Thyroid gland (tissue), 4 donors: ENCODE measurements at places on chromosomes 3 and 15. TPM values are rescaled to one million over a fixed set of nuclear protein-coding genes. Genes with fewer than 3 reads are reported as not detected.

The CCR3 gene
- total RNA-seq: not detected

- H3K4me1 ChIP-seq: peaks cover 10% of the 10 kb centered on the region
- H3K27ac ChIP-seq: no peak overlapping the region
- DNase-seq: no peak
- no peaks in the 10 kb centered on the region for H3K27me3 ChIP-seq
Observed at GRCh38 chr3:101567528-101568317, 6.1 kb downstream of the TRMT10C start.

DNA sequence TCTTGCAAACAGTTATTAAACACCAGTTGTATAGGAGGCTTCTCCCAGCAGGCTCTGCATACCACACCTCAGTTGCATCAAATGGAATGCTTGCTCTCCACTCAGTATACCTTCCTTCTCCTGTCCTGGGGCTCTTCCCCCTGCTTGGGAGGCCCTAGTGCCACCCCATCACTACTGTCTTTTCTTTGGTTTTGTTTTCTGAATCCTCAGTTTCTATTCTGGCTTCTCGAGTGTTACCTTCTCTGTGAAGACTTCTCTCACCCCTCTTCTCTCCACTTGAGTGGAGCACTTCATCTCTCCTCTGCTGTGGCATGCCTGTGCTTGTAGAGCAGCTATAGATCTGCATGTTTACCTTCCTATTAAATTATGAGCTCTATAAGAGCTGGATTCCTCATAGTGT, 75.7 kb upstream of the TPRG1 start:
- no peak overlapping the region for H3K27ac ChIP-seq
- no peaks in the 10 kb centered on the region for H3K36me3 ChIP-seq
- H3K4me1 ChIP-seq: peaks cover 22% of the 10 kb centered on the region

GRCh38 chr15:77589839-77590238, 42.9 kb downstream of the LINGO1 start:
- H3K4me1 ChIP-seq: no peaks in the 10 kb centered on the region
- no peaks in the 10 kb centered on the region for H3K27me3 ChIP-seq
- H3K4me3 ChIP-seq: no peak overlapping the region
- DNase-seq: peak; percentile 15
- H3K27ac ChIP-seq: no peak overlapping the region

DNA sequence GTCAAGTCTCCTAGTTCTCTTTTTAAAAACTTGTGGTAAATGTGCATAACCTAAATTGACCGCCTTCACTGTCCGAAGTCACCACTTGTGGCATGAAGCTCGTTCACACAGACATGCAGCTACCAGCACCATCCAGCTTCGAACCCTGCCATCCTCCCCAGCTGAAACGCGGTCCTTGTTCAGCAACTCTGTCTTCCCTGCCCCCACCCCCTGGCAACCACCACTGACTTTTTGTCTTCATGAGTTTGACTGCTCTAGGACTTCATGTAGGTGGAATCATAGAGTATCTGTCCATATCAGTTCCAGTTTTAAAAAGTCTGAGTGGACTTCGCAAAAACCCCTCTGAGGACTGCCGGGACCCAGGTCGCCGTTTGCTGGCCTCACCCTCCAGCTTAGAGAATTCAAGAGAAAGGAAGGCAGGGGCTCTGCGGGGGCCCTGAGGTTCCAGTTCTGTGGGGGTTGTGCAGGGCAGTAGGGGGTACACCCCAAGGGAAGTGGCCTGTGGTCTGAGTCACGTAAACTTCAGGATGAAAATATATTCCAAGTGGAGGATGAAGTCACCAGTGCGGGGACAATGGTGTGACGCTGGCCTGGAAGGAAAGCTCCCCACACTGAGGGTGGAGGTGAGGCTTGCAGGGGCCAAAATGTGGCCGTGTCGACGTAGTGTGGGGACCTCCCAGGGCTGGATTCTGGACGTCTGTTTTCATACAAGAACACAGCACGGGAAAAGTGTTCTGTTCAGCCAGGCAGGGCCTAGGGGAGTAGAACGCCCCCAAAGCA, 67.6 kb downstream of the ABTB1 start:
- H3K4me3 ChIP-seq: no peak overlapping the region
- no peaks in the 10 kb centered on the region for H3K36me3 ChIP-seq
- H3K27ac ChIP-seq: no peak overlapping the region
- H3K27me3 ChIP-seq: no peaks in the 10 kb centered on the region
- no peak for DNase-seq
- no peaks in the 10 kb centered on the region for H3K4me1 ChIP-seq
